ENCODE measurements at places on chromosomes 13 and 19. TPM values are rescaled to one million over a fixed set of nuclear protein-coding genes. Genes with fewer than 3 reads are reported as not detected.

DNA sequence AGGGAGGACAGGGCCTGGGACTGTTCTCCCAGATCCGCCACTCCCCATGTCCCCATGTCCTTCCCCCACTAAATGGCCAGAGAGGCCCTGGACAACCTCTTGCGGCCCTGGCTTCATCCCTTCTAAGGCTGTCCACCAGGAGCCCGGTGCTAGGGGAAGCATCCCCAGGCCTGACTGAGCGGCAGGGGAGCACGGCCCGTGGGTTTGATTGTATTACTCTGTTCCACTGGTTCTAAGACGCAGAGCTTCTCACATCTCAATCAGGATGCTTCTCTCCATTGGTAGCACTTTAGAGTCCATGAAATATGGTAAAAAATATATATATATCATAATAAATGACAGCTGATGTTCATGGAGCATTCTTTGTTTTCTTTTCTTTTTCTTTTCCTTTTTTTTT, 815 bp downstream of the SPACA4 start:
- no peaks in the 10 kb centered on the region for H3K4me1 ChIP-seq
- DNase-seq: no peak
- H3K36me3 ChIP-seq: no peaks in the 10 kb centered on the region

ZNF135 gene
- 3.1 TPM for total RNA-seq

- no peaks in the 10 kb centered on the region for H3K36me3 ChIP-seq
- no peaks in the 10 kb centered on the region for H3K27me3 ChIP-seq
- peak; percentile 65 for DNase-seq
- H3K4me3 ChIP-seq: no peak overlapping the region
- peak overlapping the region; percentile 60 for H3K27ac ChIP-seq
Observed at GRCh38 chr13:48110931-48111721, 16.2 kb upstream of the MED4 start.

GRCh38 chr13:104204177-104204576, 1138.0 kb upstream of the SLC10A2 start:
- H3K36me3 ChIP-seq: no peaks in the 10 kb centered on the region
- no peak overlapping the region for H3K27ac ChIP-seq
- DNase-seq: no peak
- H3K27me3 ChIP-seq: no peaks in the 10 kb centered on the region
- no peaks in the 10 kb centered on the region for H3K4me1 ChIP-seq

DNA sequence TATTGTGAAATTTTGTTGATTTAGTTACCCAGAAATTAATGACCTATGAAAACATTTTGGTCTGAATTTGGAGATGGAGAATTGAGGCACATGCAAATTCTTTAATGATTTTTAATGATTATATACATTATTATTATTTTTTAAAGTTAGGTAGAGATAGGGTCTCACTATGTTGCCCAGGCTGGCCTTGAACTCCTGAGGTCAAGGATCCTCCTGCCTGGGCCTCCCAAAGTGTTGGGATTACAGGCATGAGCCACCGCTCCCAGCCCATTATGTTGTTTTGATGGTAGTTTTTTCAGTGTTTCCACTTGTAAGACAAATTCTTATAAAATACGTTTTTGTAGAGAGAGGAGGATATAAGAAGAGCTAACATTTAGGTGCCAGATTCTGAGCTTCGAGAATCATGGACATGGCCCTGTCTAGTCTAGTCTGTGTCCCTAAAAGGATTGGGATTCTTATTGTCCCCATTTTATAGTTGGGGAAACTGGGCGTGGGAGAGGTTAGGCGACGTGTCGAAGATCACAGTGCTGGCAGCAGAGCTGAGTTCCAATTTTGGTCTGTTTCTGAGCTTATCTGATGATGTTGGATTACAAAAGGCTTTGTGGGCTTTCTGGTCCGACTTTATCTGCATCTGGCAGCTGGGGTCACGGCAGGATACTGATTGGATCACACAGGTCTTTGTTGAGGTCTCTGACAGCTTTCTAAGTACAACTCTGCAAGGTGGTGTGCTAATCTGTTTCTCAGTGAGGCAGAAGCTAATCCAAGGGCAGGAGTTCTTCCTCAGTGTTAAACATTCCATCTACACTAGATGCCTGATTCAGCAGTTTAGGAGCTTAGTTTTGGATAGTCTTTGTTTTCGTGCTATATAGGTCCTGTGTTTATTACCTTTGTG, 7.5 kb upstream of the WDR88 start:
- H3K4me1 ChIP-seq: no peaks in the 10 kb centered on the region
- H3K36me3 ChIP-seq: peaks cover 29% of the 10 kb centered on the region
- H3K4me3 ChIP-seq: no peak overlapping the region
- no peaks in the 10 kb centered on the region for H3K27me3 ChIP-seq
- H3K27ac ChIP-seq: no peak overlapping the region

DNA sequence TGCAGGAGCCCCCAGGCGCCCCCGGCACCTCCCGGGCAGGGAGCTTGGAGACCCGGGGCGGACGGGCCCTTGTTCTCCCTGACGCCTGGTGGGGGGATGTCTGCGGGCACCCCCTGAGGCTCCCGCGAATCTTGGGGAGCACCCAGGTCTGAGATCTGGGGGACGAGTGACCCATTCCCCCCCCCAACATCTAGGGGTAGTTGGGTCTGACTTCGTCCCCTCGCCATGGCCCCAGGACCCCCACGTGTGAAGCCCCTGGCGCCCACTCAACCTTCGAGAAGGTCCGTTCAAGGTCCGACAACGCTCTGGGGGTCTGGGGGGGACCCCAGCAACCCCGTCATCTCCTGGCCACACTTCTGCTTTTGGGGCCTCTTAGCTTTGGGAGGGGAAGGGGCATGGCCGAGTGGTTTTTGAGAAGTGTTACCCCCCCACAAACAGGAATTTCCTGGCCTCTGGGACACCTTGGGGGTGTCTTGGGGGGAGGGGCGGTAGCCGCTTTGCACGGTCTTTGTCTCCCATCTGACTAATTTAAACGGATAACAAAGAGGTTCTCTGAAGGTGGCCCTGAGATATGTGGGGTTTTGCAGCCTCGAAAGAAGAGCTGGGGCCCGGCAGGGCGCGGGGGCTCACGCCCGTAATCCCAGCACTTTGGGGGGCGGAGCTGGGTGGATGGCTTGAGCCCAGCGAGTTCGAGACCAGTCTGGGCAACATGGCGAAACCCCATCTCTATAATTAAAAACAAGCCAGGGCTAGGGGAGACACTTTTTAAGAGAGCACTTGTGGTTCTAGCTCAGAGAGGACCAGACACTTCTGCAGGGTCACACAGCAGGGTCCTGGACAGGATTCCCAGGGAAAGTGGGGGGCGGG, 608 bp downstream of the CNN2 start:
- peak overlapping the region; percentile 97 for H3K27ac ChIP-seq
- peaks cover 54% of the 10 kb centered on the region for H3K4me1 ChIP-seq
- H3K36me3 ChIP-seq: peaks cover 5% of the 10 kb centered on the region
- no peaks in the 10 kb centered on the region for H3K27me3 ChIP-seq

DNA sequence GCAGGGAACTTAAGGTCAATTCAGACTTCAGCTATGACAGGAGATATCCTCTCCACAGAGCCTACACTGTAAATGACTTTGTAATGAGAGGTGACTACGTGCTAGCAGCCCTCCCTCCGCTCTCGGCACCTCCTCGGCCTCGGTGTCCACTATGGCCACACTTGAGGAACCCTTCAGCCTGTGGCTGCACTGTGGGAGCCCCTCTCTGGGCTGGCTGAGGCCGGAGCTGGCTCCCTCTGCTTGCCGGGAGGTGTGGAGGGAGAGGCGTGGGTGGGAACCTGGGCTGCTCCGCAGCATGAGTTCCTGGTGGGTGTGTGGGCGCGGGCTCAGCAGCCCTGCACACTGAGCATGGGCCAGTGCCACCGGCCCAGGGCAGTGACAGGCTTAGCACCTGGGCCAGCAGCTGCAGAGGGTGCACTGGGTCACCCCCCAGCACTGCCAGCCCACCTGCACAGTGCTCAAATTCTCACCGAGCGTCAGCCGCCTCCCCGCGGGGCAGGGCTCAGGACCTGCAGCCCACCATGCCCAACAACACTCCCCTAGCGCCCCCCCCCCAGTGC, 137.6 kb upstream of the SPACA7 start:
- H3K4me1 ChIP-seq: no peaks in the 10 kb centered on the region
- no peak overlapping the region for H3K4me3 ChIP-seq
- H3K27me3 ChIP-seq: no peaks in the 10 kb centered on the region
- no peak overlapping the region for H3K27ac ChIP-seq
- H3K36me3 ChIP-seq: no peaks in the 10 kb centered on the region
- DNase-seq: no peak

DNA sequence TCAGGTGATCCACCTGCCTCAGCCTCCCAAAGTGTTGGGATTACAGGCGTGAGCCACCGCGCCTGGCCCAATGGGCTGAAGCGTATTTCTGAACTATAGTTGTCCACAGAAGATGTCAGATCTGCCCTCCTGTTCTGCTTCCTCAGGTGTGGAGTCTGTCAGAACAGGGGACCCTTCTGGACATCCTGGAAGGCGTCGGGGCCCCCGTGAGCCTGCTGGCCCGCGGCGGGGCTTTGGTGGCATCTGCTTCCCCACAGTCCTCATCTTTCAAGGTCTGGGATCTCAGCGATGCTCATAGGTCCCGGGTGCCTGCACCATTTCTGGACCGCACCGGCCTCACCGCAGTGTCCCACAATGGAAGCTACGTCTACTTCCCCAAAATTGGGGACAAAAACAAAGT, 29.5 kb upstream of the SIN3B start:
- H3K4me3 ChIP-seq: no peak overlapping the region
- no peaks in the 10 kb centered on the region for H3K4me1 ChIP-seq
- no peaks in the 10 kb centered on the region for H3K36me3 ChIP-seq
- H3K27me3 ChIP-seq: no peaks in the 10 kb centered on the region

DNA sequence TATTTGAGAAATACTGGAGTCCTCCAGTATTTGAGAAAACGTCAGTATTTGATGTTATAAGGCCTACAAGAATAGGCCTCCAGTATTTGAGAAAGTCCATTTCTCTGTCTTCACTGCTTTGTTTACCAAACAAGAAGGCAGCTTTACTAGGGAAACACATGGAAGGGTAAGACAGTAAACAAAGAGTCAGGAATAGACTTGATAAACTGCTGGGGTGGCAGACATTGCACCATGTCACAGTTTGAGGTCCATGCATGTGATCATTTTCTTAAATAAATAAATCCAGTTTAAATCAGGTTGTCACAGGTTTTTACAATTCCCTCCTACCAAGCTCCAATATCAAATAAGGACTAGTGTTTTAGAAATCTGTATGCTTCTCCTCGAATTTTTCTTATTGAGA, 1431.0 kb upstream of the SPRY2 start:
- DNase-seq: no peak
- no peaks in the 10 kb centered on the region for H3K4me1 ChIP-seq
- H3K27ac ChIP-seq: no peak overlapping the region
- H3K36me3 ChIP-seq: no peaks in the 10 kb centered on the region
- no peaks in the 10 kb centered on the region for H3K27me3 ChIP-seq

GRCh38 chr19:48497728-48498594, 13.7 kb downstream of the LMTK3 start:
- H3K27me3 ChIP-seq: no peaks in the 10 kb centered on the region
- no peaks in the 10 kb centered on the region for H3K36me3 ChIP-seq
- H3K4me3 ChIP-seq: peak overlapping the region; percentile 13
- no peak overlapping the region for H3K27ac ChIP-seq
- H3K4me1 ChIP-seq: peaks cover 15% of the 10 kb centered on the region
- no peak for DNase-seq

DNA sequence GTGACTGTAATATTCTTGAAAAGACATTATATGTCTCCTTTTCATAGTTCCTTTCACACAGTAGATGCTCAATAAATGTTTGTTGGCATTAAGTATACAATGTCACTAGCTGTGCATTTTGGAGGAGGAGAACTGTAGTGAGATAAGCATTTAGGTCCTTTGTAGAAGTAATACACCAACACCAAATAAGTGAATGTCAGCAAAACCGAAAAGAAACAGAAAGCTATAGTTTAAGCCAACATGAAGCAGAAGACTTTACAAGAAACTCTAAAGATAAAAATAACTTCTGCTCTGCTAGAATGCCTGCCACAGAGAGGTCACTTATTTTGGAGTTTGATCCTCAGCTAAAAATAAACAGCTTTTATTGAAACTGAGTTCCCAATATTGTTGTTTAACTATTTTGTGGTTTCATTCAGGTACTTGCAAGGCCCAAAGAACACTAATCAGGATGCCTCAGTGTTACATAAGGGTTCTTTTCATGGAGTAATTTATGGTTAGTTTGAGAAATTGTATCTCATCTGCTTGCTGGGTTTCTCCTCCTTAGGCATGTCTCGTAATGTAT, 86.2 kb downstream of the STARD13 start:
- DNase-seq: no peak
- no peaks in the 10 kb centered on the region for H3K4me1 ChIP-seq
- no peak overlapping the region for H3K4me3 ChIP-seq
- no peaks in the 10 kb centered on the region for H3K27me3 ChIP-seq

Measured in right atrium auricular region (tissue), 2 donors.